ENCODE measurements at places on chromosomes 2 and 18.

GRCh38 chr18:32437100-32437834, 33.4 kb downstream of the GAREM1 start:
- no peak for DNase-seq

- DNase-seq, result no peak
Measured at GRCh38 chr2:240463866-240464481, 28.5 kb downstream of the GPC1 start.

- no peak for DNase-seq
Measured at GRCh38 chr18:28652654-28653053, 475.7 kb upstream of the CDH2 start.

DNA sequence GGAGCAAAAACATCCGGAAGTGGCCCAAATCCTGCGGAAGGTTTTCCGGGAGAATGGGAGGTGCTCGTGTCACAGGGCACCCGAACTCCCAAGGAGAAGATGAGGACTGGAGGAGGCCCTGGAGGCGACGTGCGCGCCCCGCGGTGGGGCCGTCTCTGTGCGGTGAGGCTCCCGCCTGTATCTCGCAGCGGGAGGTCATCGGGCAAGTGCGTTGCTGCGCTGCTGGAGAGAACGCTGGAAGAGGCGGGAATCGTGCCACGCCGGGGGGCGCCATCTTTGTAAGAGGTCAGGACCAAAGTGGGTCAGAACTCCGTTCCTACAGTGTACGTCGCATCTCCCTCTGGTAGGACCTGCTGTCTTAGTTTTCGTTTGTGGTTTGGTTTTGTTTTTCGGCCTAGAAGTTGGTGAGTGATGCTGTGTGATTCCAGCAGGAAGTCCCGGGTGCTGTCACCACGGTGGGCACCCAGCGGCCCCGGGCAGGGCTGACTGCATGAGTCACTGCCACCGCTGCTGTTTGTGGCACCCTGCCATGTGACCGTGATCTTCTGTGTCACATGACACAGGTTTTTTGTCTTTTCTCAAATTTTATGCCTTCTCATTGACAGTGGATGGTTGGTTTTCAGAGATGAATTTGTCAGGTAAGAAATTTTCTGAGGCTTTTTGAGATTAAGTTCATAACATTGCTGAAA, 21.5 kb upstream of the ATP9B start:
- peak; percentile 16 for DNase-seq

DNA sequence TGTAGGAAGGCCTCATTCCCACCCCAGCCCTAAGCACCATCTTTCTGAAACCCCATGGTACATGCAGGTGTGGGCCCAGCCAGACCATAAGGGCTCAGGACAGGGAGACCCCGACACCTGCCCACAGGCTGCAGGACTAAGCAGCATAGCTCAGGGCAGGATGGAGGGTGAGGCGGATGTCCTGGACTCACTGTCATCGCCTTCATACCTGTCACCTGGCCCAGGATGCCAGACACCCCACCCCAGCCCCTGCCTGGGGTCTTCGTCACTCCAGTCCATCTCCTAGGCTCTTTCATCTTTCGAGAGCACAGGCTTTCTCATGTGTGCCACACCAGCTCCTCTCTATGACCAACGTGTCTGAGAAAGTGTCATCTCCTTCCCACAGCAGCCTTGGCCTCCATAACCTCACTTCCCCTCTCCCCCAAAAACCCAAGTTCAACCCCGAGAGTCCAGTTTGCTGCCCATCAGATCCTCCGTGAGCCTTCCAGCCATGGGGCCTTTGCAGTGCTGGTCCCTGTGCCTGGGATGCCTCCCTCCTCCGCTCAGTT, 71.5 kb downstream of the EMX1 start:
- DNase-seq, result no peak

DNA sequence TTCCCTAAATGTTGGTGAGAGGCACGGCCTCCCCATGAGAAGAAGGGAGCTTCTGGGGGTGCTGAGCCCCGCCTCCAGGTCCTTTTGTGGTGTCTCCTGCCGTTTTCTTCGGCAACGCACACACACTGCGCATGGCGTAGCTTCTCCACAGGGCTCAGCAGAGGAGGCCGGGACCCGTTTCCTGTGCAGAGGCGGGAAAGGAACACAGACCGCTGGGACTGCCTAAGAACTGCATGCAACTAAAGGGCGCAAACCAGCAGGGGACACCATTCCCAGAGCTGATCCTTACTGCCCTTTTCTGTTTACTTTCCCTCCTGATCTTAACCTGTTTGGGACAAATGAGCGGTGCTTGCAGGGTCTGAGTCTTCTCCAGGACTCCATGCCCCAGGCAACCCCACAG, 90.3 kb upstream of the CAPN13 start:
- no peak for DNase-seq

DNA sequence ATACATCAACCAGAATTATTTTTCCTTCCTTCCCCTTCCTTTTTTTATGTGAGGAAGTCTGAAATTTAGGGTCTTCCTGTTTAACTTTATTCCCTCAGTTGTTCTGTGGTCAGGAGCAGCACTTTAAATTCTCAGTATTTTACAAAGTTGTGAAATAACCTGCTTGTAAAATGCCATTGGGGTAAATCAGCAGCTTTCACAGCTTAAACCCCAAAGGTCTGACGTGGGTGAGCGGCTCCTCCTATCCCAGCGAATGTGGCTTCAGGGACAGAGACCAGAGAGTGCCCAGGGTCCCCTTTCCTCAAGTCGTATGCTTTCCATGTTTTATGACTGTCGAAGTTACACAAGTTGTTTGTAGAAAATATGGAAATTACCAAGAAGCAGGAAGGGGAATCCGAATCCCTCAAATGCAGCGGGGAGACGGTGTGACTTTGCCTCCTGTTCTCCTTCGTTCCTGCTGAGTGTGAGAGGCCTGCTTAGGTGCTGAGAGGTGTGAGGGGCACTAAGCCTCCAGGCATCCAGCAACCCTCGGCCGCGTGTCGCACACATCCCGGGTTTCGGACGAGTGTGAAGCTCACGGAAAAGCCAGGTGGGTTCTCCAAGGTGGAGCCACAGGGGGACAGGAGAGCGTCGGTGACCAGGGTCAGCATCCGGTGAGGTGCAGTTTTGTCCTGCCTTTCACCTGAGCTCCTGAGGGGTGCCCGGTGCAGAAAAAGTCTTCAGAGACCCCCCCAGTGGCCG, 10.8 kb upstream of the KCNG2 start:
- no peak for DNase-seq

- DNase-seq, result no peak
Measured at GRCh38 chr2:9594366-9595054, 36.3 kb downstream of the YWHAQ start.

DNA sequence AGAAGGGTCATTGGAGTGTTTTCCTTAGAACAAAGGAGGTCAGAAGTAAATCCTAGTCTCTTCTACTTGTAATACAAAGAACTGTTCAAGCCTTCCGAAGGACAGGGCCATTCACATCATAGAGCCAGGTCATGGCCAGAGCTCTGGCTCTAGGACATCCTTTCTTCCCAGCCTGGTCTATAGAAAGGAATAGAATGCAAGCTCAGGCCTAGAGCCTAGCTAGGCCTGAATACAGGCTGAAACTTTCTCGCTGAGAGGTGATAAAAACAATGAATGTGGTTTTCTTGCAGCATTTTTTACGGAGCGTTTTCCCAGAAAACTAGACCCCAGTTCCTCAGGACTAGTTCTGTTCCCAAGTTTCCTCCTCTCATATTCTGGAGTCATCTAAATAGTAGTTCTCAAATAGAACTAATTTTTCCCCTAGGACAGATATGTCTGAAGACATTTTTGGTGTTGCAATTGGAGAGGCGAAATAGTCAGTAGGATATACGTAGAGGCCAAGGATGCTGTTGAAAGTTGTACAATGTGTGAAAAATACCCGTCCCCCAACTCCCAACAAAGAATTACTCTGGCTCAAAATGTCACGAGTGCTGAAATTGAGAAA, 6.8 kb downstream of the UGT1A6 start:
- no peak for DNase-seq

DNA sequence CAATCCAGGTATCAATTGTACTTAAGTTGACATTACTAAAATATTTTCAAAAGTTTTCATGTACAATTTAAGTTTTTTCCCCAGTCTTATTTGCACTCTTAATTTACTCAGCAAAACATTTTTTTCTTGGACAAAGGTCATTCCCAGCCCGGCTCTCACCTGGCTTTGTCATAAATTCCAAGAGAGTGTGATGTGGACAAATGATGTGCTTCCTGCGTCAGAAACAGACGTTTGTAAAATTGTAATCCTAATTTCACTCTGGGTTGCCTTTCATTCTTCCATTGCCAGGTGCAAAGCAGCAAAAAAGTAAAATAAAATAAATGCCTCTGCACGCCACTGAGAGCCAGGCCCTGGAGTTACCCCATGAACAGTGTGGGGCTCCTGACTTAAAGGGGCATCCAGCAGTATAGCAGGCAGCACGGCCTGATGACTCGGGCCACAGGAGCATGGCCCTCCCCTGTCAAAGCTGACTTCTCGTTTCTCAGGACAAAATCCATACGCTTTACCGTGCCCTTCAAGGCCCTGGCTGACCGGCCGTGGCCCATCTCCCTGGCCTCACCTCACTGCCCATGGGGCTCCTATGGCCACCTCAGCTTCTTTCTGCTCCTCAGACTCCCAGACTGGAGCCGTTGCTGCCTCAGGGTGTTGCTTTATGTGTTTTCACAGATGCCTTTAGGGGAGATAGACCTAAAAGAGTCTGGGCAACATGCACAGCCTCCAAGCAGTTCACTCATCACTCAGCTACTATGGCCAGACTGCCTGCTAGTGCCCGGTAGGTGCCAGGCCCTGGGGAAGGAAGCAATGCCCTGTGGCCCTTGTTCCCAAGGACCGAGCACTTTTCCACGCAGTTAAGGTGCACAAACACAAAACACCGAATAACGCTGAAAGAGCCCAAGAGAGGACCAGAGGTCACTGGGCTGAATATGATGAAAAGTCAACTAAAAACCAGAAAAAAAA, 7.6 kb upstream of the TMEM185B start:
- peak; percentile 30 for DNase-seq

GRCh38 chr2:169397697-169398096, 35.4 kb upstream of the LRP2 start:
- DNase-seq, result no peak

DNA sequence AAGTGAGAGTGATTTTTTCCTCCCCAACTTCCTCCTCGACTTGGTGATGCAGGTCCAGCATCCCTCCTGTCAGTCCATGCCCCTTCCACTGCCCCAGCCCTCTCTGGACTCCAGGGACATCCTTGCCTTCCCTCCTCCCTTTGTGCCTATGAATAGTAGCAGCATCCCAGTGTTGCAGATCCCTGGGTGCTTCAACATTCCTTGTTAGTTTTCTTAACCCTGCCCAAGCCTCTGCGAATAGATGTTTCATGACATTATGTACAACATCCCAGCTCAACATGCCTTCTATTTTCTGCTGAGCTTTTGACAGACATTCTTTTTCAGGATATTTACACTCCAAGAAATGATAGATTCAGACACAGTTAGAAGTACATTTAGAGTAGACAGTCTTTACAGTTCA, 35.3 kb upstream of the CCDC150 start:
- no peak for DNase-seq

- DNase-seq, result no peak
Measured at GRCh38 chr18:3872641-3873040, 422.7 kb downstream of the TGIF1 start.

DNA sequence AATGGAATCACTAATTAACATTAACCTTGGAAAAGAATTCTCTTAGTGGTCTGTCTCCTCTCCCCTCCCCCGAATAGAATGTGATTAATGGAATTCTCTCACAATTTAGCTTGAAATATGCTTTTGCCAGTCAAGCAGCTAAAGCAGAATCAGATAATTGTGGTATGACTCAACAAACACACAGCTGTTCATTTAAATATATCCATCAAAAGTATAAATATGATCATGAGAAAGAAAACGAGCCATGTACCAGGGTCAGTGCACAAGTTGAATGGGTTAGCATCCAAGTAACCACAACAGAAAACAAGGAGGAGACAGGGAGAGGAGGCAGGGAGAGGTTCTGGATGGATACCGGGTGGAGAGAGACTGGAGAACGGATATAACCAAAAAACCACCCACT, 66.9 kb downstream of the ACVR1 start:
- DNase-seq, result no peak

DNA sequence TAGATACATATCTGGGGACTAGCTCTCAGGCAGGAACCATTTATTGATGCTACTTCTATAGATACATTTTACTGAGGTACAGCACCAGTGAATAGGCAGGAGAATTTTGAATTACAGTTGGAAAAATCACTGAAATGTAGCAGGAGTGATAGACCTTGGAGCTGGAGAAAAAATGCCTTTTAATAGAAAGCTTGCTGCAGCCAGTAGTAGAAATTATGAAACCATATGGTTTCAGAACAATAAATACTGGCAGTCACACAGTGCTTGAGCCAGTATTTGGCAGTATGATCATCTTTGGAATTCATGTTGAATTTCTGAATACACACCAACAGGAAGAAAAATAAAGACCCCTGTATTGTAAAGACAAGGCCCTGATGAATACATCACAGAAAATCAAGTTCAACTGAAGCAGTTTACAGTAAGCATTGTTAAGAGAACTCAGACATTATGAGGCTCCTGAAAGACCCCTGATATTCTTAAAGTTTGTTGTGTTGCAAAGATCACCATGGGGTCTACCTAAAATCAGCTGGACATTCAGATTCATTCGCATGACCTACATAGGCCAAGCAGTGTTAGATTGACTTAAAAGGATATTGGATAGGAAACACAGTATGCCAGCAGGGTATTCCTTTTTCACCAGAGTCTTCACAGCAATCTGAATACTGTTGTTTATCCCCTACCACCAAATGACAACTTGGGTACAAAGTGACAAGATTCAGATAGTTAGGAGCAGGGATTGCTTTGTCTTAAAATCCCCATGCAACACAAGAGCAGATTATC, 139.0 kb downstream of the EHBP1 start:
- no peak for DNase-seq

DNA sequence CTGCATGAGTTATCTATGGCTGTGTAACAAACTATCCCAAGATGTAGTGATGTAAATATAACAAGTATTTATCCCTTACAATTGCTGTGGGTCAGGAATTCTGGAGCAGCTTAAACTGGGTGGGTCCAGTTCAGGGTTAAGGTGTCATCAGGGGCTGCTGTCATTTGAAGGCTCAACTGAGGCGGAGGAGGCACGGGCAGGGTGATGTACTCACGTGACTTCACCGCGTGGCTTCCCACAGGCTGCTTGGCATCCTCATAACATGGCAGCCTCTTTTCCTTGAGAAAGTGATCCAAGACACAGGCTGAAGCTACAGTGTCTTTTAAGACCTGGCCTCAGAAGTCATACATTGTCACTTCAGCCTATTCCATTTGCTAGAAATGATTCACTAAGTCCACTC, 125.8 kb downstream of the PTGR3 start:
- no peak for DNase-seq

- DNase-seq, result no peak
Measured at GRCh38 chr2:217981971-217982370, 20.8 kb downstream of the TNS1 start.
